ENCODE measurements at places on chromosomes 2 and 18.

- DNase-seq = no peak
Measured at GRCh38 chr2:201072201-201072530, 365 bp downstream of the NDUFB3 start.

GRCh38 chr2:226759768-226760167 lies 39.9 kb downstream of the IRS1 start:
- DNase-seq = no peak

DNA sequence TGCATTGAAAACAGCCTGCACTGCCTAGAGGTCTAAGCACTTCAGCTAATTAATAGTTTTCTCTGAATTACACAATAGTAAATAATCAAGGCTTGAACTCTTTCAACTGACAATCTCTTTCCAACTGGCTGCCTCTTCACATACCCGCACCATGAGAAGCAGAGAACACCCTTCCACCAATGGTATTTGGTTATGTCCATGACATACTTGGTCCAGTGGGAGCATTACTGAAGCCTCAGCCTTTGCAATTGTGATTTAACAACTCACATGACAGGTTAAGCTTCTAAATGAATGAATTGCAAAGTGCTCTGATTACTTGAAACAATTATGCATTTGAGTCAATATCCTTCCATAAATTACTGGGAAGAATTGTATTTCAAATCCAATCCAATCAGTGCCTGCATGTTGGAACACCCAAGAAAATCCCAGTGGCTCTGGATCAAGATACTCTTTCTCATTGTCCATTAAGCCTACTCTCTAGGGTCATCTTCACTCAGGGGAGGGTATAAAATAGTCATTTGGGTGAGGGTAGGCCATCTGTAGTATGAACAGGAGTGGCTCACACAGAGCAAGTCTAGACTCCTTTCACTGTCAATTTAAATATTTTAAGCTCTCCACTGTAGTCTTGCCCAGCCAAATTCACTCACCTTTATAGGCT lies 101.1 kb downstream of the HS1BP3 start:
- DNase-seq = no peak

DNA sequence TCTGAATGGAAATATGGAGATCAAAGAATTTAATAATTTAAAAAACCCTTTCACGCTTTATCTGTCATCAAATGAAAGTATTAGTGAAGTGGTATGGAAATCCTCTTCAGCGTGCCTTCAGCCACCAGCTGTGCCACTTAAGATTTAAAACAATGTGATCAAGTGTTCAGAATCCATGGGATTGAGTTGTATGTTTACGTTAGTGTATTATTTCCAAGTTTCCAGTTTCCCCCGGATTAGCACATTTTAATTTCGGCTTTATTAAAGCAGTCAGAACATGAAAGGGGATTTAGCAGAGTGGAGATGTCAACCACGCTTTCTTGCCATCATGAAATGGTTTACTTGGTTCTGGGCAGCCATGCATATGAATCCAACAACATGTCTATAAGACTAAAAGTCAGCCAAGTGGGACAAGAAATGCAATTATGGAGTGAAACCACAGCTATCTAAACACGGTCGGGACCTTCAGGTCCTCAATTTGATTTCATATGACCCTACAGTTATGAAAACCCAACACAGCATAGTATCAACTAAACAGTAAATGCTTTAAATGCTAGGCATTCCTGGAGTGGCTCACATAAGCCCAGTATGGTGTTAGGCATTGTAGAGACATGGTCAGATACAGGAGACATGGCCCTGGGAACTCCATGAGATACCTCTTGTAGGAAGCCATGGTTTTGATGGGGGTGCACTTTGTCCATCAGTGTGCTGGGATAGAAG lies 224.9 kb upstream of the EPAS1 start:
- DNase-seq = no peak

DNA sequence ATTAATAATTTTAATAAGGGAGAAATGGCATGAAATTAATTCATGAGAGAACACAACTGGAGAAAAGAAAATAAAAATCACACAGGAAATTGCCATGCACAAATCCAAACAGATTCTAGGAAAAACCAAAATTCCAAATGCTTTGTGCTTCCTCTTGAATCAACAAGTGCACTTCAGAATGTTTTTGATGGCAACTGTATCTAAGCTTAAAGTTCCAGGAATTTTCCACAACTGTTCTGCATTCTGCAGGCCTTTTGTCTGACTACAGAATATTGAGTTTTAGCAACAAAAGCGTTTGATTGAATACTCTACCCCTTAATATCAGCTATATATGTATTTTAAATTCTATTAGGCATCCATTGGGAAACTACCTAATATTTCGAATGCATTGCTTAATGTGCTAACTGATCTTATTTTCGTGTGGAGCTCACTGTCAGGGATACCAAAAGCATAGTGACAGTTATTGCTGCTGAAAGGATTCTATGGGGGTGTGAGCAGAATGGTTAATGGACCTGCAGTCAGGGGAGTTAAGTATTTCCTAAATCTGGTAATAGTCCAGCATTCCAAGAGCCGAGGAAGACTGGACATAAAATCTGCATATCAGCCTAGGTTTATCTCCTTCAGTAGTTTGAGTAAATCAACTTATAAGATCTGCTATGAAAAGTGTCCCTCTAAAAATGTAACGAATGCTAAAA lies 482.7 kb upstream of the POU3F3 start:
- DNase-seq = no peak

DNA sequence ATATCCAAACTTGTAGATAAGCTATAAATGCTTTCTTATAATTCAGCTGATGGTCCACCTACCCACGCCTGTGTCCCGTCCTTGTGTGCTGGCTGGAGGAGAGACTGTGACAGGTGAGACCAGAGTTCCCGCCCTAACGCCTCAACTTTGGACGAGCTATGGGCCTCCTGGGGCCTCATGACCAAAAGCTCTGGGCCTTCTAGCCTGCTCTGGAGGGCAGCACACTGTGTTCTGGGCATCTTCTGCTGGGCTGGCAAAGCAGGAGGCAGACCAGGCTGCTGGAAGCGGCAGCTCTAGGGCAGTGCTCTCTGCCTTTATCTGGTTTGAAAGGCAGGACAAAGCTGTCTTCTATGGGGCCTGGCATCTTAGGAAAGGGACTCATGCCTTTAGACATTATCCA lies 26.0 kb upstream of the PAX8 start:
- no peak for DNase-seq

- no peak for DNase-seq
Measured at GRCh38 chr2:161415987-161416707, at the start of gene TBR1. Gene TBR1, plus strand, starts transcription at chr2:161416297. Its CDS starts 114 bp downstream, at chr2:161416411.

- no peak for DNase-seq
Measured at GRCh38 chr18:30486856-30487255, 555.7 kb downstream of the DSC3 start.

DNA sequence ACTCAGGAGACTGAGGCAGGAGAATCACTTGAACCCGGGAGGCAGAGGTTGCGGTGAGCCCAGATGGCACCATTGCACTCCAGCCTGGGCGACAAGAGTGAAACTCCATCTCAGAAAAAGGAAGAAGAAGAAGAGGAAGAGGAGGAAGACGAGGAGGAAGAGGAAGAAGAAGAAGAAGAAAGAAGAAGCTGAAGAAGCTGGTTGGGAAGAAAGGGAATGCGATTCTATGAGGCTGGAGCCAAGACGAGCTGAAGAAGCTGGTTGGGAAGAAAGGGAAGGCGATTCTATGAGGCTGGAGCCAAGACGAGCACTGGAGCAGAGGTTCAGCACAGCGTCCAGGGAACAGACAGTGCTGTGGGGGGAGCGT lies 30.3 kb upstream of the TAF1B start:
- no peak for DNase-seq

DNA sequence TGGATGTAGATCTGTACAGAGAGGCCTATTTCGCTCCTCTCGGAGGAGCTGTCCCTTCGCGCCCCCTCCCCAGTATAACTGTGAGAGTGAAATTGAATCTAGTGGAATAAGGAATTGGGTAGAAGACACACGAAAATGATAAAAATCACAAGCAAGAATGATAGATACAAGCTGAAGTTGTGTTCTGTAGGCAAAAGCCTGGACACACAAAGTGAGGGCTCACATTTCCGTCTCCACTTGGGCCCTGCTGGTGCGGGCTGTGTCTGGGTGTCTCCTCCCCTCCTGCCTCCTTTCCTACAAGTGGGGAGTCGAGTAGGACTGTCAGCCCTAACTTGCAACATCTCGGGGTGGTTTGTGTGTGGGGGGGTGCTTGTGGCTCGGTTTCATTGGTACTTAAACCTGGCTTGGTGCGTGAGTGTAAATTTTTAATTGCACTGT lies 457 bp upstream of the SP9 start:
- DNase-seq = no peak

GRCh38 chr2:63408530-63408929 lies 179.7 kb downstream of the WDPCP start:
- no peak for DNase-seq

GRCh38 chr2:53769318-53769945 lies 1.8 kb downstream of the CHAC2 start:
- DNase-seq = no peak
